ENCODE measurements at places on chromosomes 6 and 20.

DNA sequence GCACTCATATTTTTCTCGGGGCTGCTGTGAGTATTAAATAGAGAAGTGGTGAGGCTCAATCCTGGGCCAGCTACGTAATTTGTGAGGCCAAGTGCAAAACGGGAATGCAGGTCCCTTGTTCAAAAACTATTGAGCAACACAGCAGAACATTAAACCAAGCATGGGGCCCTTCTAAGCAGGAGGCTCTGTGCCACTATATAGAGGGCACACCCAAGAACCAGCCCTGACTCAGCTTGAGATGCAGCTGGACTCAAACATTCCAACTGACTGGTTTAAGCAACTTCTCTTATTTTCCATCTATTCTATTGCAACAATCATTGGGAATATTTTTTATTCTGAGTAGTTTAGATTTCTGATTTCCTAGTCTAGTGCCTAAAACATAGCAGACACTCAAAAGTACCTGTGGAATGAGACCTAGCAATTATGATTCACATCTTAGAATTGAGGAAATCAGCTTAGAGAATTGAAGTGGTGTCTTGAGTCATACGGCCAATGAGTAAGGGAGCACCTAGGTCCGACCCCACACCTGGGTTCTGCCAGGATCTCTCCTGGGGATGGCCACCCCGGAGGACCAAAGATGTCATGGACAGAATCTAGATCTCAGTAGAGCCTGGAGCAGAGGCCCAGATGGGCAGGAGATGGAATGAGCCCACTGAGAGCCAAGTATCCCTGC, 1.3 kb downstream of the SIRPB2 start:
- DNase-seq, result no peak

GRCh38 chr6:119112812-119113530, 34.5 kb upstream of the FAM184A start:
- no peak for DNase-seq

DNA sequence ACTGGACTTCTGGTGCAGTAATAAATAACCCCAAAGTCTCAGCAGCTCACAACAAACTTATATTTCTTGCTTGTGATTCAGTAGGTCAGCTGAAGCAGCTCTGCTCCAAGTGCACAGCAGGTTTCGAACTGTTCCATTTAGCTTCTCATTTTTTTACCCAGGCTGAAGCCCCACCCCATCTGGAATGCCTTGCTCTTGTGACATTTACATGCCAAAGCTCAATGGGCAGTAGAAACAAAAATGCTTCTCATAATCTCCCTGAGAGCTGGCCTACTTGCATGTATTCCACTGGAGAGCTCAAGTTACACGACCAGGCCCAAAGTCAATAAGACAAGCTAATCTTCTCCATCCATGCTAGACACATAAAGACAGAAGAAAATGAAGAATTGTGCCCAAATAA, 165.2 kb downstream of the HAO1 start:
- no peak for DNase-seq

DNA sequence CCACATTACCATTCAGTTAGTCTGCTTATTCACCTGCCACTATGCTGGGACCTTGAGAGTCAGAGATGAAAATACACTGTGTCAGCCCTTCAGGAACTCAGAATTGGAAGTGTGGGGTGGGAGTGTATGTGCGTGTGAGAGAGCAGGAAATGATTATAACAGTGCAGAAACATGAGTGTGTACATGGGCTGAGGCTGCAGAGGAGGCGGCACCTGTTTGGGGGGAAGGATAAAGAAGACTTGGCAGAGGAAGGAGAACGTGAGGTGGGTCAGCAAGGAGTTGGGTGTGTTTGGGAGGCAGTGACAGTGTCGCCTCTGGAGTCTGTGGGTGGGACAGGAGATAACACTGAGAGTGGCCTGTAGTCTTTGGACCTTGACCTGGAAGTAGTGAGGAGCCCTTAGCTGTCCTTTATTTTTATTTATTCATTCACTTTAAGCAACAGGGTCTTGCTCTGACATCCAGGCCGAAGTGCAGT, 3.1 kb downstream of the CHMP4B start:
- DNase-seq, result no peak

- no peak for DNase-seq
Observed at GRCh38 chr6:19691465-19692167, 145.6 kb upstream of the ID4 start.

DNA sequence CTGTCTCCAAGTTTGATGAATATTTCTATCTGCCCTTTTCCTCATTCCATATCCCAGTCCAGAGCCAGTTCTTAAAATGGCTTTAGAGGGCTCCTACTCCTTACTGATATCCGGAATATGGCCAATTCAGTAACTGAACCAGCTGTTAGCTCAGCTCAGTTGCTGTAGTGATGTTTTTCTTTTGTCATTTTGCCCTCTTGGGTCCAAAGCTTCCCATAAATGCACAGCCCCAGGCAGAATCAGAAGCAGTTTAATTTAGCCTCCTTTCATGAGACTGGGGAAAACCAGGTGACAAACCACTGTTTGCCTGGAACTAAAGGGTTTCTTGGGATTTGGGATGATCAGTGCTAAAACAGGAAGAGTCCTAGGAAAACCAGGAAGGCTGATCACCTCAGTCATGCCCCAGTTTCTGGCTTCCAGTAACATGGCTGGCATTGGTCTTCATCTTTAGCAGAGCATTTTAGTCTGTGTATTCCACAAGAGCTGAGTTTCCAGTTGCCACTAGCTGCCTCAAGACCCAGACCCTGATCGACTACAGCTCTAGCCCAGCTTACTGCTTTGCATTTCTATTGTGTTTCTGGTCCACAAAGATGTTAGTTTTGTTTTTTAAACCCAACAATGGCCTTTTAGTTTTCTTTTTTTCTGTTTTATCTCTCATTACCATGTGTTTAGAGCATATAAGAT, 40.6 kb upstream of the REV3L start:
- DNase-seq, result no peak

DNA sequence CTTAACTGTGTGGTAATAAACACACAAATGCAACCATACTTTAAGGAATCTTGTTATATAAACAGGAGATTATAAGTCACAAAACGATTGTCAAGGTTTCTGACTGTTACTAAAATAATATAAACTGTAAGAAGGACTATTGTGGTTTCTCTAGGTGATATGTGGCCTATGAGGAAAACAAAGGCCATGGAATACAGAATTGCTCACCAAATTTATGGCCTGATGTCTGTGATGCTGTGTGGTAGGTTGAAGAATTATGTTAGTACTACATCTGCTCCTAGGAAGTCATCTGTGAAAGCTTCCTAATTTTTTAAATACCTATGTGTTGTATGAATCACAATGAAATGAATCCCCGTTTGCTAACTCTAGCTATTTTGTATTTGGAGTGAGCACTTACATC, 875.4 kb upstream of the MAP3K7 start:
- no peak for DNase-seq

GRCh38 chr6:39493777-39494176, 171.3 kb upstream of the KCNK16 start:
- DNase-seq, result no peak

GRCh38 chr20:42721923-42722322, 467.8 kb downstream of the PTPRT start:
- no peak for DNase-seq

GRCh38 chr20:61520076-61520892, 268.2 kb downstream of the CDH4 start:
- DNase-seq, result no peak

DNA sequence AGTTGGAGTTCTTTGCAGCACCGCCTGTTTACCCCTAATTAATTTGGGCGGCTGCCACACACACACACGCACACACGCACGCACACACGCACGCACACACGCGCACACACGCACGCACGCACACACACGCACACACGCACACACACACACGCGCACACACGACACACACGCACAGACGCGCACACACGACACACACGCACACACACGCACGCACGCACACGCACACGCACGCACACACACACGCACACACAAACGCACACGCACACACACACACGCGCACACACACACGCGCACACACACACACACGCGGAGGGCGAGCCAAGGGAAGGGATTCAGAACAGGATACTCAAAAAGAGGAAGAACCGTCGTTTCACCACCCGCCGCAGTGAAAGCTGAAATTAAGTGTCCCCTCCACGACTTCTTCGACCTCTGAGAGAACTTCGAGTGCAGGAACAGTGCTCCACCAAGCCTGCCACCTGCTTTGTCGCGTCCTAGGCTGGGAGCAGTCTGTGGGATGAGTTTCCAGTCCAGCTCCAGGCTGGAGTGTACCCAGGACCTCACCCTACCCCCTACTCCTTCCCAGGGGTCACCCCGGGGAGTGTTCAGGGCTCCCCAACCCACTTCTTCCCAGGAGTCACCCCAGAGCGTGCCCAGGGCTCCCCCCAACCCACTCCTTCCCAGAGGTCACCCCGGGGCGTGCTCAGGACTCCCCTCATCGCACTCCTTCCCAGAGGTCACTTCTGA, 1.1 kb downstream of the RNASET2 start:
- DNase-seq, result no peak

DNA sequence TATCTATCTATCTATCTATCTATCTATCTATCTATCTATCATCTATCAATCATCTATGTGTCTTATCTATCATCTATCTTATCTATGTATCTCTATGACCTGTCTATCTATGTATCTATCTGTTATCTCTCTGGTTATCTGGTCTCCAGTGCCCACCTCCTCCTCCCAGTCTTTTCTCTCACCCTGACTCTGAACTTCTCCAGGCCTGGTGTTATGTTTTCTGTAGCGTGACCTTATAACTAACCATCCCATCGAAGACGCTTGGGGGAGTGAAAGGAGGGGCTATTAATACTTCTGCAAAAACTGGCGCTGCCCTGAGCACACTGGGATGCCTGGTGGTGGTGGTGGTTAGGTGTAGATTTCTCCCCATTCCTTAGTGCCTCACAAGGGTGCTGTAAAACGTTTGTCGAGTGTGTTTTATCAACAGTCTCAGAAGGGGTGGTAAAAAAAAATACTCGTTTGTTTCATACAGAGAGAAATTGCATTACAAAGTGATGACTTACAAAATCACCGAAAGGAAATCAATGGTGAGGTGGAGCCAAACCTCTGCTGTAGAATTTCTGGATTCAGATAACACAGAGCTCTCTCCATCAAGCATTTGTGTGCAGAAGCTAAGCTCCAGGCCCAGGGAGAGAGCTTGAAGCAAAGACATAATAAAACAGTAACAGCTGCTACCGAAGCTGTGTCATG, 156.2 kb downstream of the BCAS1 start:
- DNase-seq, result no peak

GRCh38 chr6:56345376-56345995, 98.1 kb upstream of the COL21A1 start:
- DNase-seq, result no peak

- peak; percentile 43 for DNase-seq
Observed at GRCh38 chr6:34154668-34155447, 9.0 kb upstream of the GRM4 start.

DNA sequence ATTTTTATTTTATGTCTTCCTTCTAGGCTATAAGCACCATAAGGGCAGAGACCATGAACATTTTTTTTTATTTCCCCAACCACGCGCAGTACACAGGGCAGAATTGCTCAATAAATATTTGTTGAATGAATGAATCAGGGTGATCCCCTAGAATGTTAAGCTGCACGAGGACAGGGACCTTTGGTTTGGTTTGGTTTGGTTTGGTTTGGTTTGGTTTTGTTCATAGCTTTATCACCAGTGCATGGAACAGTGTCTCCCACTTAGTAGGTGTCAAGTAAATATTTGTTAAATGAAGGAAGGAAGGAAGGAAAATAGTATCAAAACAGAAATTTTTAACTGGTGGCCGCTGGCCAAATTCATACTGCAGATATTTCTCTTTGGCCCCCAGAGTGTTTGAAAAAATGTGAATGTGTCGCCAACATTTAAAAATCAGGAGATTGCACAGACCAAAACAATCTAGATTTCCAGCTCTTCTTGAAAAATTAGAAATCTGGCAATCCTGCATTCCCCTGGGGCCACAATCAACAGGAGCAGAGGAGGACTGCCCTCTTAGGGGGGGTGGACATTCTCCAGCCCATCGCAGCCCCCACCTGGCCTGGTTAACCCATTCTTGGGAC, 205.3 kb downstream of the EYA2 start:
- no peak for DNase-seq

GRCh38 chr20:14799545-14800216, 462.3 kb upstream of the FLRT3 start:
- no peak for DNase-seq
